ENCODE measurements at places on chromosomes 3 and 15. TPM values are rescaled to one million over a fixed set of nuclear protein-coding genes. Genes with fewer than 3 reads are reported as not detected.

Gene CACNA2D3
- total RNA-seq, result 69.7 TPM

Gene SNX22
- total RNA-seq, result 12.5 TPM

Gene SST
- 80.5 TPM for total RNA-seq

Gene PCNP
- total RNA-seq, result 142 TPM

Gene MKRN2OS
- 0.92 TPM for total RNA-seq

Gene CYP19A1
- total RNA-seq, result 7.2 TPM

Gene ITPKA
- 0.69 TPM for total RNA-seq

Gene CFAP161
- 5.3 TPM for total RNA-seq

Gene PLS1
- 4.6 TPM for total RNA-seq

Gene CATSPER2
- total RNA-seq, result 5.5 TPM

Gene KIF15
- 13.4 TPM for total RNA-seq

Gene PLA1A
- total RNA-seq, result 0.23 TPM

Gene CCDC191
- total RNA-seq, result 10.6 TPM

Gene PEX5L
- 36.2 TPM for total RNA-seq

Gene PPP1R14D
- not detected for total RNA-seq

Gene RTP4
- total RNA-seq, result 0.23 TPM

Gene IL16
- 1.8 TPM for total RNA-seq

Gene GABRR3
- not detected for total RNA-seq

Gene CA12
- 13.8 TPM for total RNA-seq

Gene IDH2
- total RNA-seq, result 72.4 TPM

Gene THRB
- total RNA-seq, result 11.1 TPM

Gene GOLGA8J
- 0.23 TPM for total RNA-seq

Gene TMEM158
- 18.9 TPM for total RNA-seq

Gene FILIP1L
- 3.5 TPM for total RNA-seq

Gene GOLGA8S
- total RNA-seq, result 0.23 TPM

Gene BUB1B
- 22.6 TPM for total RNA-seq

Gene CLRN1
- not detected for total RNA-seq

Gene KBTBD13
- not detected for total RNA-seq

Gene CD80
- total RNA-seq, result under 0.01 TPM

Gene CFAP20DC
- 3.2 TPM for total RNA-seq

Gene TTLL13
- not detected for total RNA-seq

Gene P2RY14
- 1.4 TPM for total RNA-seq

Gene AHSG
- total RNA-seq, result 0.23 TPM

Gene ABI3BP
- 1.8 TPM for total RNA-seq

Gene IRAK2
- total RNA-seq, result 6.0 TPM

Gene BHLHE40
- 7.4 TPM for total RNA-seq

Gene TRPM7
- total RNA-seq, result 56.7 TPM

Gene SUCLG2
- 17.3 TPM for total RNA-seq

Gene REC114
- total RNA-seq, result not detected

Gene ZNF385D
- 36.7 TPM for total RNA-seq

Gene MAPK6
- 107 TPM for total RNA-seq

Gene COL6A5
- total RNA-seq, result 0.69 TPM

Gene C3orf80
- total RNA-seq, result 2.5 TPM

Gene ITGB5
- total RNA-seq, result 55.4 TPM

Gene STXBP5L
- 23.8 TPM for total RNA-seq

Gene TMEM108
- 6.2 TPM for total RNA-seq

Gene SERINC4
- total RNA-seq, result 0.23 TPM

Gene CRYGS
- total RNA-seq, result 2.1 TPM

Gene AGBL1
- total RNA-seq, result 3.0 TPM

Gene ETV5
- 22.6 TPM for total RNA-seq
